ENCODE measurements at places on chromosomes 3 and 15.

GRCh38 chr3:142263112-142263511, 37.7 kb upstream of the GK5 start:
- no peak for DNase-seq

GRCh38 chr15:58241872-58242271, 103.7 kb downstream of the AQP9 start:
- no peak for DNase-seq

- DNase-seq: no peak
These were observed 3.2 kb downstream of the ALAS1 start for GRCh38 chr3:52200981-52201679.

DNA sequence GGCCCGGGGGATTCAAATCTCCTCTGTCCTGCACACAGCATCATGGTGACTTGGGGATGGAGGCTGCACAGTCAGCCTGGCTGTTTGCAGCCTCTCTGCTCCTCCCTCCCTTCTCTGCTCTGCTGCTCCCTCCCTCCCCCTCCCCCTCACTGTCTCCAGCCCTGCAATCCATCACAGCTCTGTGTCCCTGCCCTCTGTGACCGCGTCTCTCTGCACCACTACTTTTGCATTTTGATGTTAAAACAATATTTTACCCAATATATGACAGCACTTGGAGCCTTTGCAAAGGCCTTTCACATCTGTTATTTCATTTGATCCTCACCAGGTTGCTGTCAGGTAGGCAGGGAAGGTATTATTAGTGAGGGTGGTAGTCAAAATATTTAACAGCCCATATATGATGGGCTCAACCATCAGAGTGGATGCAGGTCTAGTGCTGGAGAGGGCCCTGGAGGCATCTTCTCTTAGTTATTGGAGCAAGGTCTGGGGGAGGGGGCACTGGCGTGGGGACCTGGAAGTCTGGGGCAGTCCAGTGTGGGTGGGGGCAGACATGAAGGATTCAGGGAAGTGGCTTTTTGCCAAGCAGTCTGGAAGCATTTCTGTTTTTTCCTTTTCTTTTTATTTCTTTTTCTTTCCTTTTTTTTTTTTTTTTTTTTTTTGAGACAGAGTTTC, 16.3 kb upstream of the VPS8 start:
- no peak for DNase-seq

DNA sequence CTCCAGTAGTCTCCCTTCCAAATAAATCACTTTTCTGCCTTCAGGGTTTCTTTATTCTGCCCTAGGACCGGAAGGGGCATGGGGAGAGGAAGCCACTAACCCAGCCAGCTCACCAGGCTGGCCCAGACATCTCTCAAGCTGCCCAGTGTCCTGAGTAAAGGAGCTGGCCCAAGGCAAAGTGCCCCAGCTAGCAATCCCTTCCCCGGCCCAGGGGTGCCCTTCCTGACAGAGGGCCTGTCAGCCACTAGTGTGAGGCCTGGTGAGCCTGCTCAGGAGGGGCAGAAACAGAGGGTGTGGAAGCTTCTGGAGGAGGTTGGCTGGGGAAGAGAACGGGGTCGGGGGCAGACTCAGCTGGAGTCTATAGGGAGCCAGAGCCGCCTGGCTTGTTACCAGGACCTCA, 22.2 kb downstream of the SHF start:
- no peak for DNase-seq

DNA sequence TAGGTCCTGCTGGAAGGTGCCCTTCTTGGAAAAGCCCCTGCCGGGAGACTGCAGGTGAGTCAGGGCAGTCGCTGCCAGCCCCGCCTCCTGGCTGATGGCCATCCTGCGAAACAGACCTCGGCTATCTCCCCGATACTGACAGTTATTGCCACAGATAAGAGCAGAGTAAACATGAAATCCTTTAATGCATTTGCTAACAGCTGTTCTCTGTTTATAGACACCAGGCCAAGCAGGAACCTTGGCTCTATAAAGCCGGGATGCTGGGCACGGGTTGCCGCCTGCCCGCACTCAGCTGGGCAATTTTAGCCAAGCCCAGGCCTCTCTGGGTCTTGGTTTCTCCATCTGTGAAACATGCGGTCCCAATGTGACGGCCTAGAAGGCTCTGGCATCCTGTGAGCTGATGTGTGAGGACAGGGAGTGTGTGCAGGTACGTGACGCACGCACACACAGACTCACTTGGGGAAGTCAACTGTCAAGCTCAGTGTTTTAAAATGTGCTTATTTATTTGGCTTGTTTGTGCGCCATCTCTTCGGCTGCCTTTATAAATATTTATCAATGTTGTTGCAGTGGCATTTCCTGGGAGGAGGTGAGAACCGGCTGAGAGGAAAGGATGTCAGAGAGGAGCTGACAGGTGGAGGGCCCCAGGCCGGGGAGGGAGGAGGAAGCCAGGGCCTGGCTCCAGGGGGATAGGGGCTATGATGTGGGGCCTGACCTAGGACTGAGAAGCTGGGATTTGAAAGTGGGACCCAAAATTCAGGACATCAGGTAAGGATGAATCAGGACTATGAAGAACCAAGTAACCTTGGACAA, 50.8 kb upstream of the PRR23E start:
- no peak for DNase-seq

DNA sequence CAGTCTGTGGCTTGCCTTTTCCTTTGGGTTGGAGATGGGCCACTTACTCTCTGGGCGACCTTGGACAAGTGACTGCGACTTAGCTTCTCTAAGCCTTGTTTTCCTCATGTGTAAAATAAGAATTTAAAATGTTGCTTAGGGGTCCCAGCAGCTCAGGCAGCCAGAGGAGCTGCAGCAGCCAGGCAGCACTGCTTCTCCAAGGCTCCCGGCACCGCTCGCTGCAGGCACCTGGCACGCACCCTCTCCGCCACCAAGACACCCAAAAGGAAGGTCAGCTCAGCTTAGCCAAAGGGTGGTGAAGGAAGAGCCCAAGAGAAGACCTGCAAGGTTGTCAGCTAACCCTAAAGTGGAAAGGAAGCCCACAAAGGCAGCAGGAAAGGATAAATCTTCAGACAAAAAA, 10.7 kb upstream of the AMOTL2 start:
- DNase-seq: no peak

GRCh38 chr3:64240396-64240795, 15.1 kb upstream of the PRICKLE2 start:
- DNase-seq: no peak

DNA sequence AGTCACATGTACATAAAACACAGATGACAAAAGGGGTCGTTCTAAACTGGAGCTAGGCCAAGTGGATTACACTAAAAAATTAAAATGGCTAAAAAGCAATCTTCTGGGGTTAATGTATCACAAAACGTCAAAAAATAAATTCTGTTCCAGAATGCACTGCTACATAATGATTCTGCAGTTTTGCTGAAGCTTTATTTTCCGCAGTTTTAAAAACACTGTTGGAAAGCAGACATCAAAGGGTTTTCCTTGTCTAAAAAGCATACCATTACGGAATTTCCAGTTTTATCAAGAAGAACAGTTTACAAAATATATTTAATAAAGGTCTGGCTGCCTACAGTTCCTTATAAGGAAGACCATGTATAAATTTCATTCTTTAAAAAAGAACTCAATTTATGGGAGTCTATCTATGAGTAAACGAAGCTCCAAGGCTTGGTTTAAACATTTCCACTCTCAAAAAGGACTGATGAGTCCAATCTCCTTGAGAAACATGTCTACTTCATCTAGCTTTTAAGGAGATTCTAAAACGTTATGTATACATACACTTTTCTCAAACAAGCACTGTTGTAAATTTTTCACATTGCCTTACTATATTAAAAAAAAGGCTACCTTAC, 1.3 kb downstream of the DMXL2 start:
- DNase-seq: no peak

DNA sequence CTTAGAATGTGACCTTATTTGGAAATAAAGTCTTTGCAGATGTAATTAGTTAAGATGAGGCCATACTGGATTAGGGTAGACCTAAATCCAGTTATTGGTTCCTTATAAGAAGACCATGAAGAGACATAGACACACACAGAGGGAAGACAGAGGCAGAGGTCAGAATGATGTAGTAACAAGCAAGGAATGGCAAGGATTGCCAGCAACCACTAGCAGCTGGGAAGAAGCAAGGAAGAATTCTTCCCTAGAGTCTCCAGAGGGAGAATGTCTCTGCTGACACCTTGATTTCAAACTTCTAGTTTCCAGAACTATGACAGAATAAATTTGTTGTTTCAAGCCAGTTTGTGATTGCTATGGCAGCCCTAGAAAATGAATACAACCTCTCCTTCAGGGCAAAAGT, 116.7 kb downstream of the WDR76 start:
- DNase-seq: no peak
